ENCODE measurements at places on chromosomes 5 and 9.

DNA sequence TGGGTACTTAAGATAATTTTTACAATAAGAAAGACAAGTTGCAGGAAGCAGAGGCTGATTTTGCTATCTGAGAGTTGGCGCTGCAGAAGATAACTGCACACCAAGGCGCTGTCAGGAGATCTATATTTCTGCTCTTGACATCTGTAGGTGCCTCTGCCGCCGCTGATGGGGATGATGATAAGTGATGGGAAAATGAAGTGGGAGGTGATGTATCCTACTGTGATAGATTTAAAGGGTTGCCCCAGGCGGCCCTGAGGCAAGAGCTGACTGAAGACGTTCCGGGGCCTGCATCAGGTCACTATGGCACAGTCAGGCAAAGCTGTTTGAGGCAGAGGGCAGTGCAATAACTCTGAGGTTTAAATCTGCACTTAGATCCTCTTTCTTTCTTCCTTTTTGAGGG, 78.1 kb downstream of the SNCAIP start:
- DNase-seq = no peak

GRCh38 chr5:170552621-170553115, 48.8 kb downstream of the KCNIP1 start:
- no peak for DNase-seq

DNA sequence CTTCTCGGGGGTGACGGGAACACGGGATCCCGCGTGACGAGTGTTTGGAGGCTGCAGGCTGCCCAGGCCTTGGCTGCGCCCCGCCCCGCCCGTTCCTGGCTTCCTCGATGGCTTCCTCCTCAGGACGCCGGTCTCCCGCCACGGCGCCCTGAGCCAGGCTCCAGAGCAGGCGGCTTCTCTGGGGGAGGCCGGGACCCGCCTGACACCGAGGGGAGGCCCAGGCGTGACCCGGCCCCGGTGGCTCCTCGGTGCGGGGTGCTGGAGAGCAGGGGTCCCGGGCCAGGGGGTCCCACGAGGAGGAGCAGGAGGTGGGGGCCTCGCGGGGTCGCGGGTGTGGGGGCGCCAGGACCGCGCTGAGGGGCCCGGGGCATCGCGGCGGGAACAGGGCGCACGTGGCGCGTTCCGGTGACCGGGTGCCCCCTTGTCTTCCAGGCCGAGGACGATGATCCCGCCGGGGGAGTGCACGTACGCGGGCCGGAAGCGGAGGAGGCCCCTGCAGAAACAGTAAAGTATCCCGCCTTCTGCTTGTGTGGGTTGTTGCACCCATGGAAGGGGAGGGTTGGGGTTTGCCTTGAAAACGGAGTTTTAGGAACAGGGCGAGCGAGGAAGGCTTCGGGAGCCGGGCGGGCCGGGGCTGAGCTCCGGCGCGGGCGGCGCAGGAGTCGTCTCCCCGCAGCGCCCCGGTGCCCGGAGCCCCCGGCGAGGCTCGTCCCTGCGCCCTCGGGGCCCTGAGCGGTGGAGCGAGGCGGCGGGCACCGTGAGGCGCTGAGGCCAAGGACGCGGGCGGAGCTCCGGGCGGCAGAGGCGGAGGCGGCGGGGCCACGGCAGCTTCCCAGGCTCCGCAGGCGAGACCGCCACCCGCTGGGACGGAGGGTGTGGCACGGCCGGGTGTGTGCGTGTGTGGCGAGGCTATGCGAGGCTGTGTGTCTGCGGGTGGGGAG, 22.2 kb downstream of the AHRR start:
- DNase-seq = peak; percentile 39

- DNase-seq = no peak
Measured at GRCh38 chr9:1298046-1298445, 247.9 kb downstream of the DMRT2 start.

GRCh38 chr9:12764150-12764549, 10.7 kb upstream of the LURAP1L start:
- DNase-seq = no peak

- no peak for DNase-seq
Measured at GRCh38 chr9:134699343-134699740, 57.7 kb downstream of the COL5A1 start.

DNA sequence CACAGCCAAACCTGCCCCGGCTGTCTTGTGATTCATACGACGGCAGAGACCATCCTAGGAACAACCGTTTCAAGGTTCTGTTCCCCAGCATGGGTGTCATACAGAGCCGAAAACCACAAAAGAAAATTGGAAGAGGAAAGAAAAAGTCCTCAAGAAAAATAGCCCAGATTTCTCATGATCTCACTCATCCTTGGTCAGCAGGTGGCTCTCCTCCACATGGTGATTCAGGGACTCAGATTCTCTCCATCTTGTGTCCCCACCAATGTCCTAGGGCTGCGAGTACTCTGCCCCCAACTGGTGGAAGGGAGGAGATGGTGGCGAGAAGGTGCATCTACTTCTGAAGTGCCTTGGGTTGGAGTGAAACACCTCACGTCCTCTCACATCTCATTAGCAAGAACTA, 25.6 kb downstream of the PDZD2 start:
- peak; percentile 41 for DNase-seq

GRCh38 chr5:145887976-145888574, 15.3 kb upstream of the GRXCR2 start:
- DNase-seq = peak; percentile 51

Measured in mammary epithelial cell (primary cell).